ENCODE measurements at places on chromosomes 3 and 15. TPM values are rescaled to one million over a fixed set of nuclear protein-coding genes. Genes with fewer than 3 reads are reported as not detected.

The ADAM10 gene
- total RNA-seq = 81.6 TPM

The CYP1A1 gene
- total RNA-seq = 2.6 TPM

- DNase-seq = no peak
Measured at GRCh38 chr3:184965639-184966430, 153.9 kb downstream of the VPS8 start.

DNA sequence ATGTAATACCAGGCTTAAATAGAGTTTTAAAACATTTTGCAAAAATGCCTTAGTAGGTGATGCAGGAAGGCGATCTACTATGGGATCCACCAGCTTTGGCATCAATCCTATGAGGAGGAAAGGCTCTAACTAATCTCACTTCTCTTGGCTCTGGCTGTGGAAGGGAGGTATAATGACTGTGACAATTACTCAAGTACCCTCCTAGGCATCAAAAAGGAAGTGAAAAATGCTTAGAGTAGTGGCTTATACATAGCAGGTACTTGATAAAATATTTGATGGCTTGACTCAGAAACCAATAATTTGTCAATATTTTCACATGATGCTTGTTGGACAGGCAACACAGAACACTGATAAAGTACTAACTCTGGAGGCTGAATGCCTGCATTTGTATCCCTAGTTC, 34.1 kb upstream of the SERPINI2 start:
- no peak for DNase-seq

All from CD8-positive, alpha-beta memory T cell (primary cell).